Body of pancreas (tissue), 4 donors: ENCODE measurements at places on chromosomes 2 and 18. TPM values are rescaled to one million over a fixed set of nuclear protein-coding genes. Genes with fewer than 3 reads are reported as not detected.

- peak; percentile 13 for DNase-seq
Observed at GRCh38 chr2:23286758-23287704, 97.9 kb upstream of the KLHL29 start.

- DNase-seq, result no peak
Observed at GRCh38 chr2:99593692-99594427, 104.0 kb upstream of the REV1 start.

GRCh38 chr2:121550669-121551068 is 20.0 kb downstream of the RNU4ATAC start:
- no peak for DNase-seq

GRCh38 chr18:64276311-64277090 is 127.6 kb upstream of the LINC00305 start:
- no peak for DNase-seq

The PLCL1 gene
- total RNA-seq, result 2.0 TPM

The DSG1 gene
- total RNA-seq, result not detected

The GRHL1 gene
- total RNA-seq, result 4.2 TPM

The ZNF892 gene
- total RNA-seq, result 4.2 TPM

The SCN9A gene
- total RNA-seq, result 9.9 TPM

DNA sequence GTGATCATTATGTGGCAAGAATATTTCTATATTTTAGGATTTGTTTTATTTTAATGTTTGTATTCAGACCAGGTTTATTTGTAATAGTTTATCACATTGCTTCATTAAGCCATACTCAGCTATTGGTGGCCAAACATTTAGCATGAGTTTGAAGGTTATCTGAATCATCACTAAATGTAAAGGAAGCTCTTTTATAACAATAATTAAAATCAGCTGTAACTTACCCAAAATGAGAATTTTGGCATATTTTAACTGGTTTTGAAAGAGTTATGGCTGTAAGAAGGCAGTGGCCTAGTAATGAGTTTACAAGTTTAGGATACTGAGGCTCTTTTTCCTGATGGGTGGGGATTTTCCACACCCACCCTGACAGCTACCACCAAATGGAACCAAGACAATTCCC is 177.8 kb downstream of the EN1 start:
- DNase-seq, result no peak

GRCh38 chr2:134445985-134446382 is 192.1 kb downstream of the MGAT5 start:
- no peak for DNase-seq

- no peak for DNase-seq
Observed at GRCh38 chr2:204657024-204657423, 111.7 kb downstream of the PARD3B start.

The IL1RL2 gene
- total RNA-seq, result not detected

- no peak for DNase-seq
Observed at GRCh38 chr2:76450024-76450475, 739.3 kb upstream of the GCFC2 start.

The IL1R2 gene
- total RNA-seq, result 8.0 TPM

DNA sequence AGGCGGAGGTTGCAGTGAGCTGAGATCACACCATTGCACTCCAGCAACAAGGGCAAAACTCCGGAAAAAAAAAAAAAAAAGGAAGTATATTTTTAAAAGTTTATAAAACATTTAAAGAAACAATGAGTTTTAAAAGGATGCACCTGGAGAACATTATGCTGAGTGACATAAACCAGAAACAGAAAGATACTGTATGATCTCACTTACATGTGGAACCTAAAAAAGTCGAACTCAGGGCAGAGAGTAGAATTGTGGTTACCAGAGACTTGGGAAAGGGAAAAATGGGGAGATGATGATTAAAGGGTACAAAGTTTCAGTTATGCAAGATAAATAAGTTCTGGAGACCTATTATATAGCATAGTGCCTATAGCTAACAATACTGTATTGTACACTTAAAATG is 52.8 kb upstream of the RTN4 start:
- no peak for DNase-seq

The GLI2 gene
- 1.0 TPM for total RNA-seq
